ENCODE measurements at places on chromosomes 16 and 17. TPM values are rescaled to one million over a fixed set of nuclear protein-coding genes. Genes with fewer than 3 reads are reported as not detected.

Gene RDM1
- total RNA-seq = 17.3 TPM

Gene WFIKKN2
- total RNA-seq = not detected

Gene ZACN
- not detected for total RNA-seq

Gene CORO1A
- 1,426 TPM for total RNA-seq

Gene PLXDC1
- 9.6 TPM for total RNA-seq

Gene KRTAP17-1
- not detected for total RNA-seq

Gene TMEM256
- total RNA-seq = 52.9 TPM

Gene SCIMP
- total RNA-seq = 0.33 TPM

Gene B9D1
- total RNA-seq = 1.6 TPM

Gene E2F4
- total RNA-seq = 114 TPM

Gene NAGLU
- 23.9 TPM for total RNA-seq

Gene MRPL58
- 36.2 TPM for total RNA-seq

Gene SRL
- total RNA-seq = not detected

Gene TBC1D3B
- total RNA-seq = 7.7 TPM

Gene PPL
- not detected for total RNA-seq

Data from activated naive CD8-positive, alpha-beta T cell treated with anti-CD3 and anti-CD28 coated beads, Interleukin-2, amount 10 ng/mL, durations not matched to agents 7 days and 5 days (primary cell).